Testis (tissue), 5 donors: ENCODE measurements at places on chromosomes 12 and 14. TPM values are rescaled to one million over a fixed set of nuclear protein-coding genes. Genes with fewer than 3 reads are reported as not detected.

DNA sequence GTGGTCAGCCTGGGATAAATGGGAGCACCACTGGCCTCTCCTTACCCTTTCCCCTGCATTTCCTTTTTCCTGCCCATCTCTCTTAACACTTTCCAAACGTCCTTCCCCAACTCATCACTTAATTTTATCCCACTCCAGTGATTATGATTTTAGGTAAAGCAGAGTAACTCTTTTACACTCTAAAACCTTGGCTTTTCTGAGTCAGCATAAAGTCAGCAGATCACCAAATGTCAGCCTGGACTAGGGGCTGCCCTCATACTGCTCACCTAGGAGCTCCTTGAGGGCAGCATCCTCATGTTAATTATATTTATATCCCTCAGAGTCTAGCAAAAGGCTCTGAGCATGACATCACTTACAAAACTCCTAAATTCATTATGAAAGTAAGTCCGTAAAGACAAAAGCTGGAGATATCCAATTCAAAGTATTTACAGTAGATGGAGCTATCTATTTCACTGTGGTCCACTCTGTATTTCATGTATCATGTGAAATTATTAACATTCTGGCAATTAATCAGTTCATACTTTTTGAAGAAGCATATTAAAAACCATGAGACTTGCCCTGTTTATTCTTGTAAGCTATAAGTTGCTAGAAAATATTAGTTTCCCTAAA lies 17.0 kb upstream of the DICER1 start:
- no peak for DNase-seq

GRCh38 chr12:39588348-39588747 lies 31.3 kb downstream of the ABCD2 start:
- no peak for DNase-seq

ATXN7L3B gene
- polyA plus RNA-seq, result 23.5 TPM

DNA sequence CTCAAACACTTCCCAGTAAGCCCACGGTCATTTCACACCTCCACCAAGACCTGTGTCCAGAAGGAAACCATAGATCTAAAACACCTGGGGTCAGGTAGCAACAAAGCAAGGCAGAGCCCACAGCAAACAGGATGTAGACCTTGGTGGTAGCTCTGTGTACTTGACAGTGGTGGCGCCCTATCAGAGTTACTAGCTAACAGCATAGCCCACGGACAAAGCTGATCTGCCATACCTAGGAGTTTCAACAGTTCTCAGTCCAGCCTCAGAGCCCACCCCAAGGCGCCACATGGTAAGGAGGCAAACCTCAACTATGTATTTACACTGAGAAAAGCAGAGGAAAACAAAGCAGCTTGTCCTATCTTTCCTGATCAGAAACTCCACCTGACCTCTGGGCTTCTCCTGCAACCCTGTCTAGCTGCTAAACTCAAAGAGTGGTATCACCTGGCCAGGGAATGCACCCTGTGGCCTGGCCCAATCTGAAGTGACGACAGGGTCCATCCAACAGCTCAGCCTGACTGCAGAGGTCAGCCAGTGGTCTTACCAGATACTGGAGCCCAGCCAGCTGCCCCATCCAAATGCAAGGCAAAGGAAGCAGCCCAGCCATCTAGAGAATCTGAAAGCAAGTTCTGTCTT lies 46.3 kb downstream of the STON2 start:
- DNase-seq, result no peak

DNA sequence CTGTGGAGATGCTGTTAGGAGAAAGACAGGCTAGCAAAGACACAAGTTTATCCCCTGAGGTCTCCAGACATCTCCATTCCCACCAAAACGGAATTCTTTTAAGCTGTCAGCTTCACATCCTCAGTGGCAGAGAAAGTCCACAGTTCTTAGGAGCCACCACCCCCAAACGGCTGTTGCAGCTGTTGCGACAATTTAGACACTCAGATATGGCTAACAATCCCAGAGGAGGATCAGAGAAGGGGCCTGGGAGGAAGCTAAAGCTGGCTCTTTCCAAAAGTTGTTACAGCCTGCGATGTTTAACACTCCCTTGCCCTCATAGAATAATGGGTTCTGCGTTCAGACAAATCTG lies 1.9 kb upstream of the ATP5MC2 start:
- DNase-seq, result peak; percentile 30

- DNase-seq, result peak; percentile 80
These were observed 20.4 kb upstream of the VRK1 start for GRCh38 chr14:96776791-96777190.

GRCh38 chr14:61271552-61271951 lies 9.6 kb downstream of the TMEM30B start:
- DNase-seq, result no peak

SRGAP1 gene
- 9.4 TPM for polyA plus RNA-seq

GRCh38 chr12:49967777-49968250 lies 4.9 kb upstream of the AQP6 start:
- no peak for DNase-seq

GRCh38 chr12:89468648-89469326 lies 55.8 kb downstream of the GALNT4 start:
- no peak for DNase-seq

DNA sequence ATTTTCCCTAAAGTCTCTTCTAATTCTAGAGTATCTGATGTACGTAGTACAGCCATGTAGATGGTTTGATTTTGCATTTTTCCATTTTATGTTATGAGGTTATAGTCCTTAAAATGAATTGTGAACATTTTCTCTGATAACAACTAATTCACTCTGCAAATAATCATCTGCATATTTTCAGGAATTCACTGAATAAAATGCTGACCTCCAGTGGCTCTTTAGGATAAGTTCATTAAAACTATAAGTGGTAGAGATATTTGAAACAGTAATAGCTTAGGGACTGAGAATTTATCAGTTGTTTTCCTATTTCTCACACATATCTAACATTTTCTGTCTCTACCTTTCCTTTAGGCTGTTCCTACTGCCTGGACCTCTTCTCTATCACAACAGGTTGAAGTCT lies 4.4 kb downstream of the MSRB3 start:
- no peak for DNase-seq

- DNase-seq, result no peak
These were observed 52.1 kb downstream of the ANKRD9 start for GRCh38 chr14:102457509-102457908.

DNA sequence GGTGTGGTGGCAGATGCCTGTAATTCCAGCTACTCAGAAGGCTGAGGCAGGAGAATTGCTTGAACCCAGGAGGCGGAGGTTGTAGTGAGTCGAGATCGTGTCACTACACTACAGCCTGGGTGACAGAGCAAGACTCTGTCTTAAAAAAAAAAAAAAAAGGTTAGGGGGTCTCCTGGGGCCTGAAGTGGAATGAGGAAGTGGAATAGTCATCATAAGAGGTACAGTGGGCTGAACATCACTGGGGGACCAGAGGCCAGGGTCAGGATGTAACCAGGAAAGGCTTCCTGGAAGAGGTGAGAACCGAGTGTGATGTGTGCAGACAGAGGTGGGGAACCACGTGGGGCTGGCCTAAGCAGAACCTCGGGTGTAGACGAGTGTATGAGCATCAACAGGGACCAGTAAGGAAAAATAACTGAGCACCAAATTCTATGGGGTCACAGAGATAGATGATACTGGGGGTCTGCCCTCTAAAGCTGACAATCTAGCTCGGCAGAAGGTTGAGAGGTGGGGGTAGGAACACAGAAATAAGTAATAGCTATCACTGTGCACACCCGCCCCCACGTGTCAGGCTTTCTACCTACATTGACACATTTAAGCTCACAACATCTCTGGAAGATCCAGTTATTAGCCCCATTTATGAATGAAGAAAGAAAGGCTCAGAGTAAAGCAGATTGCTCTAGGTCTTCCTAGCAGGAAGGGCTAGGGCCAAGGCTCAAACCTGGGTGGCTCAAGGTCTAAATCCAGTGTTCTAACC lies 5.0 kb upstream of the COX6A1 start:
- DNase-seq, result no peak

PTPRO gene
- polyA plus RNA-seq, result 1.9 TPM

P2RX2 gene
- polyA plus RNA-seq, result 3.0 TPM

EEA1 gene
- polyA plus RNA-seq, result 1.8 TPM
